Frontal cortex (tissue), 4 donors: ENCODE measurements at places on chromosomes 4 and X. TPM values are rescaled to one million over a fixed set of nuclear protein-coding genes. Genes with fewer than 3 reads are reported as not detected.

The MFAP3L gene
- total RNA-seq, result 8.2 TPM

The IGSF1 gene
- 0.82 TPM for total RNA-seq

The HSFX3 gene
- not detected for total RNA-seq

The VEGFC gene
- total RNA-seq, result 1.6 TPM

The BTC gene
- not detected for total RNA-seq

The MAML3 gene
- 7.7 TPM for total RNA-seq

The ALB gene
- 0.41 TPM for total RNA-seq
